CD4-positive, CD25-positive, alpha-beta regulatory T cell (primary cell): ENCODE measurements at places on chromosomes 13 and 19. TPM values are rescaled to one million over a fixed set of nuclear protein-coding genes. Genes with fewer than 3 reads are reported as not detected.
A peak's percentile ranks its signal among the peaks of the same experiment; 100 is the strongest.

GRCh38 chr19:45938733-45939319 lies 24.2 kb upstream of the NANOS2 start:
- H3K4me3 ChIP-seq: no peak overlapping the region
- H3K27me3 ChIP-seq: peaks cover 4% of the 10 kb centered on the region
- H3K27ac ChIP-seq: no peak overlapping the region
- H3K4me1 ChIP-seq: no peaks in the 10 kb centered on the region
- DNase-seq: no peak

Gene RNF225
- 0.39 TPM for total RNA-seq

DNA sequence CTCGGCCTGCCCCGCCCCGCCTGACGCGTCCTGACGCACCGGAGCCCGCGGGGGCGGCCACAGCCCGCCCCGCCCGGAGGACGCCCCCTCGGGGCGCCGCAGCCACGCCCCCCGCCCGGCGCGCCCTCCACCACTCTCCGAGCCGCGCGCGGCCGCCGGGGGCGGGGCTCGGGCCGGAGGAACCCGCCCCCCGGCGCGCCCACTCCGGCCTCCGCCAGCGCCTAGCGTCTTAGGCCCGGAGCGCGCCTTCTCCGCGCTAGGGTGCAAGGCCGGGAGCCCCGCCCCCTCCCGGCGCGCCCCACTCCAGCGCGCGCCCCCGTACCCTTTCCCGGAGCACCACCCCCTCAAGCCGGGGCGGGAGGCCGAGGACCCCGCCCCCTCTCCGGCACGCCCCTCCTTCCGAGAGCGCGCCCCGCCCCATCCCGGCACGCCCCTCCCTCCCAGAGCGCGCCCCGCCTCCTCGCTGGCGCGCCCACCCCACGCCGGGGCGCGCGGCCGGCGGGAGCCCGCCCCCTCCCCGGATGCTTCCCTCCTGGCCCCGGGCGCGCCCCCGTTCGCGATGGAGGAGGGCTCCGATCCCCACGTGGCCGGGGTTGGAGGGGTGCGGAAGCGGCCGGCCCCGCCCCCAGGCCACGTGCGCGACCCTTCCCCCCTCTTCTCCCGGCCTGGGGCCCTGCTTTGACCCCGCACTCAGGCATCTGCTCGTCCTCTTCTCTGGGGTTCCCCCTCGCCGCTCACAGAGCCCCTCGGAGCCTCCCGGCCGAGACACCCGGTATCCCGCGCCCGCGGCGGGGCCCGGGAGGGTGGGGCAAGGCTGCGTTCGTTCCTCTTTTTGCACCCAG lies 480 bp upstream of the KLF16 start:
- H3K4me3 ChIP-seq: no peak overlapping the region
- H3K4me1 ChIP-seq: peaks cover 49% of the 10 kb centered on the region
- no peaks in the 10 kb centered on the region for H3K36me3 ChIP-seq
- DNase-seq: peak; percentile 94
- H3K27me3 ChIP-seq: no peaks in the 10 kb centered on the region

GRCh38 chr19:1265615-1266128 lies 3.5 kb upstream of the CIRBP start:
- no peaks in the 10 kb centered on the region for H3K27me3 ChIP-seq
- no peak overlapping the region for H3K4me3 ChIP-seq
- no peak for DNase-seq

DNA sequence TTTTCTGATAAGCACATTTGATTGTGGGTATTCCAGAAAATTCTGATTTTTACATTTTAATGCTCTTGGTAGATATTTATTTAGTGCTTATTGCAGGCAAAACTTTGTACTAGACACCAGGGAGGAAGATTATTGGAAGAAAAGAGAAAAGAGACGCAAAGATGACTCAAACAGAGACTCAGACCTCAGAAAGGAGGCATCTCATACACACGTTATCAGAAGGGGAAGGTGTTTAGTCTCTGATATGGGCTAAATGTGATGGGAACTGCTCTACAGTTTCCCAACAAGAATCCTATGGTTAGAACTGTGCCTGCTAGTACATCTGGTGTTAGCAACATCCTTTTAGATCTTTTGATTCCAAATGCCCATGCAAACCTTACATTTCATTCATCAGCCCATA lies 245.6 kb downstream of the KLF5 start:
- H3K27ac ChIP-seq: no peak overlapping the region
- H3K36me3 ChIP-seq: no peaks in the 10 kb centered on the region
- H3K4me3 ChIP-seq: no peak overlapping the region
- H3K27me3 ChIP-seq: no peaks in the 10 kb centered on the region

- no peak overlapping the region for H3K4me3 ChIP-seq
- no peak overlapping the region for H3K27ac ChIP-seq
- peaks cover 11% of the 10 kb centered on the region for H3K4me1 ChIP-seq
- DNase-seq: no peak
- no peaks in the 10 kb centered on the region for H3K36me3 ChIP-seq
- no peaks in the 10 kb centered on the region for H3K27me3 ChIP-seq
These were observed 35.5 kb upstream of the TMEM255B start for GRCh38 chr13:113723410-113724015.

DNA sequence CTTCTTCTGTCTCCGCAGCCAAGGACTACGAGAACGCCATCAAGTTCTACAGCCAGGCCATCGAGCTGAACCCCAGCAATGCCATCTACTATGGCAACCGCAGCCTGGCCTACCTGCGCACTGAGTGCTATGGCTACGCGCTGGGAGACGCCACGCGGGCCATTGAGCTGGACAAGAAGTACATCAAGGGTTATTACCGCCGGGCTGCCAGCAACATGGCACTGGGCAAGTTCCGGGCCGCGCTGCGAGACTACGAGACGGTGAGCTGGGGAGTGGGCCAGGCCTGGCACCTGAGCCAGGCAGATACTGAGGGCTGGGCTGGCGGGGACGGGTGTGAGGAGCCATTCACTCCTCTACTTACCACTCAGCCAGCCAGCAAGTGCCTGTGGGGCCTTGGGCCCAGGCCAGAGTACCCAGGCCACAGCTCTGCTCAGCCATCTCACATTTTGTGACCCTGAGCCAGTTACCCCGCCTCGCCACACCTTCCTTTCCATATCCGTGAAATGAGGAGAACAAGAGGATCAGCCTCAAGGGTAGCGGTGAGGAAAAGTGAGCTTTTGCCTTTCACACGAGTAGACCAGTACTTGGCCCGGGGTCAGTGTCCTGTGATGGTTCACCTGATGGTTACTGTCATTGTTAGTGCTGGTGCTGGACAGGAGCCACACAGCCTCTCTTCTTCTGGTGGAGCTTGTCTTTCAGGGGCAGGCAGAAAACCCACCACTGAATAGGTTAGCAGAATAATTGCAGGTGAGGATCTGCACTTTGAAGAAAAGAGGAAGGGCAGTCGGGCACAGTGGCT lies 7.0 kb downstream of the PPP5C start:
- peaks cover 29% of the 10 kb centered on the region for H3K36me3 ChIP-seq
- no peak overlapping the region for H3K27ac ChIP-seq
- no peak for DNase-seq
- H3K4me1 ChIP-seq: peaks cover 32% of the 10 kb centered on the region
- no peak overlapping the region for H3K4me3 ChIP-seq
- H3K27me3 ChIP-seq: no peaks in the 10 kb centered on the region

GRCh38 chr13:55199134-55199533 lies 1941.6 kb upstream of the PRR20A start:
- no peaks in the 10 kb centered on the region for H3K36me3 ChIP-seq
- H3K4me3 ChIP-seq: no peak overlapping the region
- H3K4me1 ChIP-seq: no peaks in the 10 kb centered on the region
- no peak overlapping the region for H3K27ac ChIP-seq
- H3K27me3 ChIP-seq: no peaks in the 10 kb centered on the region
